EH (cell line): ENCODE measurements at places on chromosomes 6 and 20.

GRCh38 chr6:36428911-36429310, 13.7 kb downstream of the PXT1 start:
- DNase-seq: no peak

DNA sequence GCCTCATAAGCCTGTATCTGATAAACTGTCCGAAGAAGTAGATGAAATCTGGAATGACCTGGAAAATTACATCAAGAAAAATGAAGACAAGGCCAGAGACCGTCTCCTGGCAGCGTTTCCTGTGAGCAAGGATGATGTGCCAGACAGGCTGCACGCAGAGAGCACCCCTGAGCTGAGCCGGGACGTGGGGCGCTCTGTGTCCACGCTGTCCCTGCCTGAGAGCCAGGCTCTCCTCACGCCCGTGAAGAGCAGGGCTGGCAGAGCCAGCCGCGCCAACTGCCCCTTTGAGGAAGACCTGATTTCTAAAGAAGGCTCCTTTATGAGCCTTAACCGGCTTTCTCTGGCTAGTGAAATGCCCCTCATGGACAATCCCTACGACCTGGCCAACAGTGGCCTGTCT, 33.9 kb upstream of the MTHFD1L start:
- no peak for DNase-seq

DNA sequence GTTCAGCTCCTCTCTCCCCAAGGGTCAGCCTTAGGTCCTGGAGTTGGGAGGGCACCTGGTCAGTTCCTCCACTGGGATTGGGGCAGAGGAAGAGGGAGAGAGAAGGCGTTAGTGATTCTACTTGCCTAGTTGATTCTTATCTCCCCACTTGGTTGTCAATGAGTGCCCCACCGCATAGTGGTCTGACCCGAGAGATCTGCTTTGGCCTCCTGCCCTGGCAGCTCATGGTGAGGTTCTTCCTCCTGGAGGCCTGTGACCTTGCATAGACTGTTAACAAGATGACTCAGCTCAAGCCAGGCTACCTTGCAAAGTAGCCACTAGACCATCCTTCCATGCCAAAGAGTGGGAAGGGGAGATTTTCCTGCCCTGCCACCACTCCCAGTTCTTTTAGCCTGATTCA, 160.6 kb downstream of the TMEM200A start:
- DNase-seq: no peak

- no peak for DNase-seq
These were observed 339.2 kb downstream of the NKAIN2 start for GRCh38 chr6:124142852-124143251.

- no peak for DNase-seq
These were observed 2.9 kb upstream of the OLIG3 start for GRCh38 chr6:137496909-137497720.

- no peak for DNase-seq
These were observed 730 bp downstream of the INSM1 start for GRCh38 chr20:20368418-20369249.

DNA sequence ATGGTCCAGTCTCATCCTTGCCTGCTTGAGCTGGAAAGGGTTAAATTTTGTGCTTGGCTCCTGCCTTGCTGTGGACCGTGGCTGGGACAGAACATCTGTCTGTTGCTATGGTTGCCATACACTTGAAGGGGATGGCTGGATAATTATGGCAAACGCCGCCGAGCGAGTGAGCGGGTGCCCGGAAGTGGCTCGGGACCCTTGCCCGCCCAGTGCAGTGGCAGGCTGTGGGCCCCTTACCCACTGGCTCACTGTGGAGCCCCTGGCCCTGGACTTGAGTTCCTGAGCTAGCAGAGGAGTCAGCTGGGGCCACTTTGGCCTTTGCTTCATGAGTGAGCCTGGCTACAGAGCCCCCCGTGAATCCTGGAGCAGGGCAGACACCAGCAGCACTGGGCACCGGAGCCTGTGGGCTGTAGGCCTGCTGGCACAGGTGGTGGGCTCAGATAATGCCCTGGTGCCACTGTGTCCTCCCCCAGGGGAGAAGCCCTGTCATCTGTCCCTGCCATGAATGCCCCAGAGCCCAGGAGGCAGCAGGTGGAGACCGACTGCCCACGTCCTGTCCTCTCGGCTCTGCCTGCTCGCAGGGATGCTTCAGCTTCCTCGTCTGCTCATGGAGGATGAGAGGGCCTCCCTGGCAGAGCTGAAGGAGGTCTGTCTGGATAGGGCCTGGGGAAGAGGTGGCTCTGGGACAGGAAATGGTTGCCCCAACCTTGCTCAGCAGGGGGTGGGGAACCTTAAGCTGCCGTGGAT, 25.5 kb upstream of the NOL4L start:
- DNase-seq: no peak

DNA sequence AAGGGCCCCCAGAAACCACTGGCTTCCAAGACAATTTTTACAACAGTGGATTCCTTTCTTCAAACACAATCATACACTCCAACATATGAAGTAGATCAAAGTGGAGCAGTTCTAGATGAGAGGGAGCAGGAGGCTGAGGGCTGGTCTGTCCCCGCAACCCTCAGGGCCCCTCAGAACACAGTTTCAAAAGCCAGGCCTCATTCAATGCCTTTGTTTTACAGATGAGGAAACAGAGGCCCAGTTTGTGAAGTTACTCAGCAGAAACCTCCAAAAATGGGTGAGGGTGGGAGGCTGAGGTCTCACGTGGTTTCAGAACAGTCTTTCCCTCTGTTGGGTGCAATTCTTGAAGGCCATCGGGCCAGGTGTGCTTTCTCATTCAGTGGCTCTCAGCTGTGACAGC, 134.9 kb downstream of the SCML4 start:
- DNase-seq: no peak

- no peak for DNase-seq
These were observed 9.2 kb upstream of the RGS17 start for GRCh38 chr6:153140299-153140698.

GRCh38 chr20:12203399-12203798, 285.7 kb downstream of the BTBD3 start:
- DNase-seq: no peak

DNA sequence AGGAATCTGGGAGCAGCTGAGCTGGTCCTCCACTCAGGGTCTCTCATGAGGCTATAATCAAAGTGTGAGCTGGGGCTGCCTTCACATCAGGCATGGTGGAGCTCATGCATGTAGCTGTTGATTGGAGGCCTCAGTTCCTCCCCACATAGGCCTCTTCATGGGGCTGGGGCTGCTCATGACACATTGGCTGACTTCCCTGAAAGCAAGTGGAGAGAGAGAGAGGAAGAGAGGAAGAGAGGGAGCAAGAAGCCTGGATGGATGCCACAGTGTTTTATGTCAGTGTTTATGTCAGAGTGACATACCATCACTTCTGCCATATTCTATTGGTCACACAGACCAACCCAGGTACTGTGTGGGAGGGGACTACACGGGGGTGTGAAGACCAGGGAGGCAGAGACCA, 43.8 kb downstream of the EYA2 start:
- no peak for DNase-seq

- DNase-seq: peak; percentile 59
These were observed 1252.8 kb upstream of the GJE1 start for GRCh38 chr6:140879946-140880345.

GRCh38 chr20:8356806-8357205, 224.7 kb downstream of the PLCB1 start:
- no peak for DNase-seq

GRCh38 chr6:127073222-127073621, 45.2 kb upstream of the RSPO3 start:
- no peak for DNase-seq

GRCh38 chr20:61561111-61561830, 309.2 kb downstream of the CDH4 start:
- no peak for DNase-seq

DNA sequence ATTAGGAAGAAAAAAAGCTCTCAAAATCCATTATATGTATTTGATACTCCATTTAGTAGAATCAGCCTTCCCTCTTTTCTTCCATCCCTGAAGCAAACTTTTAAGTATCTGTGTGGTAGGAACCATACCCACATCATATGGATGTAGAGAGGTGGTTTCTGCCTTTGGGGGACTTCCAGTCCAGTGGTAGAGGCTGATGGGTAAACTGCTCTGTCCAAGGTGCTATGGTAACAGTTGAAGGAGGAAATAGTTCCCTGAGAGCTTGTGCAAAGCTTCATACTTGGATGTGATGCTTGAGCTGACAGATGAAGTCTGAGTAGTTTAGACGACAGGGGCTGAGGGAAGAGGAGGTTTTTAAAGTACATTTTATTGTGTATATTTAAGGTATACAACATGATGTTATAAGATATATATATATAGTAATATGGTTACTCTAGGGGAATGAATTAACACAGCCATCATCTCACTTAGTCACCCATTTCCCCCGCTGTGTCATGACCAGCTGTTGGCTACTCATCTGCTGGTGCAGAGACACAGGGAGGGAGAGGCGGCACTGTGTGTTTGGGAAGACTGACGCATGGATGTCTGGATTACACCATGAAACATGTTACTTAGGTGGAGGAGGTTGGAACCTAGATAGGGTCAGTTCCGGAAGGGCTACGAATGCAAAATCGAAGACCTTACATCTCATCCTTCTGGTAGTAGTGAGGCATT, 185.2 kb downstream of the FARS2 start:
- DNase-seq: no peak

- DNase-seq: peak; percentile 85
These were observed 102.3 kb upstream of the CCN2 start for GRCh38 chr6:132053511-132053910.

- DNase-seq: peak; percentile 95
These were observed 112.0 kb downstream of the HFE start for GRCh38 chr6:26199057-26199772.

DNA sequence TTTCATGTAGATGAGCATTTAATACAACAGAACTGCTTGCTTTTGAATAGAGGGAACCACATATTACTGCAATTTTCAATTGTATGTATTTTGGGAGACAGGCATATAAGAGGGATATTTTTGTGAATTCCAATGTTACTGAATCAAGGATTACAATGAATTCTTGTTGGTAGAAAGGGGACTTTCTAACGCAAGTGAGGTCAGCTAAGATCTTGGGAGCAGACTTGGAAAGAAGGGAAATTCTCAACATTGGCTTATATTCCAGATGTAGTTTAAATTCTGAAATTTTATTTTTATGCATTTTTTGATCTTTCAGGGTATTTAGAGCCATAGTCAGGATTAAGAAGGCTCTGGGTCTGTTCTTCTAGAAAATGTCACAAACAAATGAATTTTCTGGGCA, 43.3 kb upstream of the CTAGE9 start:
- peak; percentile 82 for DNase-seq
